ENCODE measurements at places on chromosomes 3 and 15. TPM values are rescaled to one million over a fixed set of nuclear protein-coding genes. Genes with fewer than 3 reads are reported as not detected.

DNA sequence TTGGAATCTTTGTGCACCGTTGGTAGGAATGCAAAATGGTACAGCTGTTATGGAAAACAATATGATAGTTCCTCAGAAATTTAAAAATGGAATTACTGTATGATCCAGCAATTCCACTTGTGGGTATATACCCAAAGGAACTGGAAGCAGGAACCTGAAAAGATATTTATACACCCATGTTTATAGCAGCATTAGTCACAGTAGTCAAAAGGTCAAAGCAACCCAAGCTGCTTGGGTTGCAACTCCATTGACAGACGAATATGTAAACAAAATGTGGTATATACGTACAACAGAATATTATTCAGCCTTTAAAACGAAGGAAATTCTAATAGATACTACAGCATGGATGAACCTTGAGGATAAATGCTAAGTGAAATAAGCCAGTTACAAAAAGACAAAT lies 35.0 kb upstream of the CAPN3 start:
- no peak for DNase-seq

RNF7 gene
- 46.4 TPM for total RNA-seq

- DNase-seq, result no peak
These were observed 225.2 kb upstream of the PRICKLE2 start for GRCh38 chr3:64450396-64450956.

DNA sequence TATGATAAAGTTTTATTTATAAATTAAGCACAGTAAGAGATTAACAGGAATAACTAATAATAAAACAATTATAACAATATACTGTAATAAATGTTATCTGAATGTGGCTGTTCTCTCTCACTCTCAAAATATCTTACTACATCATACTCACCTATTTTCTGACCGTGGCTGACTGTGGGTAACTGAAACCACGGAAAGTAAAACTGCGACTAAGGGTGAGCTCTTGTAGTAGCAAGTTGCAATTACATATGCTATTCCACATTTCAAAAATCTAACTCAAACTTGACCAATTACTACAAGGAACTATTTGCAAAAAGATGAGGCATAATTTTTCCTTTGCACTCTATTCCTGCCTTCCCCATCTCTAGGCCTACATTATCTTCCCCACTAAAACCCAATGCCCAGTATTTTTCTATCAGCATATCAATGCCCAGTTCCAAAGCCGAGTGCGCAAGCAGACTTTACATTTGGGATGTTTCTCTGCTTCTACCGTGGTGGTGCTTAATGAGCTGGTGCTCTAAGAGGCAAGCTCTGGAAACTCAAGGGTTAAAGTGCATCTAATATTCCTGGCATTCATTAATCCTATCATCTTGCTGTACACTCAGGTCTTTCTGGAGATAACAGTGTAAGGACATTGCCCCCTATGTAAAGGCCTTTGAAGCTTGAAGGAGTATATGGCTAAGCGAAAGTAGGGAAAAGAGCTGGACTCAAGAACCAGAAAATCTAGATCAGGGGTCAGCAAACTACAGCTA lies 6.7 kb downstream of the PCYT1A start:
- no peak for DNase-seq

DNA sequence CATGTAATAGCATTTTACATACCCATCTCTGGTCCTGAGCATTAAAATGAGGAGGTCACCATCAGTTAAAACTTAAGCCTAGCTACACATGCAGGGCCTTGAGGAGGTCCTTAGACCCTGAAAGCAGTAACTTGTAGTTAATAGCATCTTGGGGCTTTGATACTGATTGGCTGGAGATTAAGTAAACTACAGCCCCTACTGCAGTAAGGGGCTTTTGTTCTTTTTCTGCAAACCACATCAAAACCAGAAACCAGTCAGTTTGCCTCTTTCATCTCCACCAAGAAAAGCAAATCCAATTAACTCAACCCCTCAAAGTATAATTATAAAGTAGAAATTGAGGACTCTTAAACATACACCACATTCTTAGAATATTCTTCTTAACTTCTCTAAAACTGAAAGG lies 622.7 kb downstream of the ZPLD1 start:
- no peak for DNase-seq

MINDY4B gene
- total RNA-seq, result 0.60 TPM

RASGRP1 gene
- total RNA-seq, result 24.7 TPM

Measured in dorsolateral prefrontal cortex (tissue), 122 donors.